ENCODE measurements at places on chromosomes 2 and 18.

DNA sequence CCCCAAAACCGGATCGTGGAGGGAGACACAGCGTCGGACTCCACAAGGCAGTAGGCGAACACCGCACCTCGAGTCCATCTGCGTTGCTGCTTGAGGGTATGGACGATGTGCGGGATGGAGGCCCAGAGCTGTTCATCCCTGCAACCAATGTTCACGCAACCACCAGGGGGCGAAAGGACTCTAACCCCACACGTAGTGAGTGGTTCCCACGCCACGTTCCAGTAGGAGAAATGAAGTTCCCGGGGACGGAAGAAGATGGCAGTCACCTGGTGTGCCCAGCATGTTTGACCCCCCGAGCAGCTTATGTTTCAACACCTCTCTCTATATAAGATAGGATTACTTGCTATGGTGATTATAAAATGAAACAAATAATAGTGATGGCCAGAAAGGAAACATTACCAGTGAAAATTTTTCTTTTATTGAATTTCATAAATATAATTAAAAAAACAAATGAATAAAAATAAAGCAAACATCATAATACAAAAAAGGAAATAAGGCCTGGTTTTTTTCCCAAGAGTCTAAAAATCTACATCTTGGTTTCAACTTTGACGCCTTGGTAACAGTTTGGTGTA, 184.3 kb downstream of the SH3BP4 start:
- DNase-seq: no peak

DNA sequence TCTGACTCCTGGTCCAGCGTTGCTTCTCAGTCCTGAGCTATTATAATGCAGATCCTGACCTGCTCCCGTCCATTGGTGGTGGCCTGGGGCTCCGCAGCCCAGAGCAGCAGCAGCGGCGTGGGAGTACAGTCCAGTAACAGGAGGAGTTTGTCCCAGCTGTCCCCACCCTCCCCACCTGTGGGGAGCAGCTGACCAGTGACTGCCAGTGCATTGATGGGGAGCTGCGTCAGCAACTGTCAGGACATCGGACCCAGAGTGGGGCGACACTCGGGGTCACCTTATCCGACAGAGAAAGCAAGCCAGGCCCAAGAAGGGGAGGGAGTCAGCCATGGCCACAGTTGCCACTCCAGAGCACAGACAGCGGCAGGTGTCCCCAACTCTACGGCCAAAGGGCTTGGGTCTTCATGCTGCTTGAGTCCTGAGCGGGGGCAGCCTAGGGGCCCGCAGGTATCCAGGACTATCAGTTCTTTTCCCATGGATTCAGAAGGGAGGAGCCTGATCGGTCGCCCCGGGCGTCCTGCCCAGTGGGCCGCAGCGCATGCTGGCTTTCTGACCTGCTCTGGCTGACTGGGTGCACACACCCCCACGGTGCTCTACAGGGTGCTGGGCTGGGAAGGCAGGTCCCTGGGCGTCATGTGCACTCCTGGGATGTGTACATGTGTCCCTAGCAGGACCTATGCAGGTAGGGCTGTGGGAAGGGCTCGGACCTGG, 29.7 kb downstream of the DNMT3A start:
- no peak for DNase-seq

DNA sequence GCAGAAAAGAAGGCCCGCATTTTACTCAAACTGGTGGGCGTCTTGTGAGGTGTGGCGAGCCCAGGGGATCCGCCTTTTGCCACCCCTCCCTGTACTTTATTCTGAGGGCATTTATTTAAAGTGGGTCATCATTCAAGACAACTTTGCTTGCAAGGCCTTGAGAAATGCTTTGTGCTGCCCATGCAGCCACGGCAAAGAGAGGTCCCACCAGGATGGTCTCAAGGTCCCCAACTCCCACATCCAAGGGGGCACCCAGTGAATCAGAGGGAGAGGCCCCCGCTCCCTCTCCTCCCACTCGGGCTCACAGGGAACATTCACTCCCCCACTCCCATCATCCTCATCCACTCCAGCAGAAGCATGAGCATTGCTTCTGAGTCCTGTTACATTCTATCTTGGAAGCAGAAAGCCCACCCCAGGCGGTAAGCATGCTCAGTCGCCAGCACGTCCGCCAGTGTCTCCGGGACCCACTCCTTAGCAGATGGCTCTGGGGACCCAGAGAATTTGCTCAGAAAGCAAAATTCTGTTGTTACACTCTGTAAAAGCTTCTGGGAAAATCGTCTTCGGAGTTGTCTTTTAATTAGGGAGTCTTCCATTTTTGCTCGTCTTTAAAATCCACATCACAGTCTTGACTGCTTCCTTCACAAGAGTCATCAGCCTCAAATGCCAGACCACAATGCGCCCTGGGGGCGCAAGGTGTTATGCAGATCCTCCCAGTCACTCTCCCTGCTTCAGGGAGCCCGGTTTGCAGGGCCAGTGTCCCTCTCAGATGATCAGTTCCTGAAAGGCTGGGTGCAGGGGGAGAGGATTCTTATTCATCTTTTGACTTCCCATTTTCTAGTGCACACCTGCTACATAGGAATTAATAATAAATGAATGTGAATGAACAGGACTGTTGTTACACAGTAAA, 99.4 kb upstream of the NCK2 start:
- no peak for DNase-seq

- no peak for DNase-seq
Observed at GRCh38 chr2:20062615-20063545, 11.5 kb upstream of the LAPTM4A start.

- no peak for DNase-seq
Observed at GRCh38 chr2:180621941-180622918, 358.2 kb upstream of the UBE2E3 start.

DNA sequence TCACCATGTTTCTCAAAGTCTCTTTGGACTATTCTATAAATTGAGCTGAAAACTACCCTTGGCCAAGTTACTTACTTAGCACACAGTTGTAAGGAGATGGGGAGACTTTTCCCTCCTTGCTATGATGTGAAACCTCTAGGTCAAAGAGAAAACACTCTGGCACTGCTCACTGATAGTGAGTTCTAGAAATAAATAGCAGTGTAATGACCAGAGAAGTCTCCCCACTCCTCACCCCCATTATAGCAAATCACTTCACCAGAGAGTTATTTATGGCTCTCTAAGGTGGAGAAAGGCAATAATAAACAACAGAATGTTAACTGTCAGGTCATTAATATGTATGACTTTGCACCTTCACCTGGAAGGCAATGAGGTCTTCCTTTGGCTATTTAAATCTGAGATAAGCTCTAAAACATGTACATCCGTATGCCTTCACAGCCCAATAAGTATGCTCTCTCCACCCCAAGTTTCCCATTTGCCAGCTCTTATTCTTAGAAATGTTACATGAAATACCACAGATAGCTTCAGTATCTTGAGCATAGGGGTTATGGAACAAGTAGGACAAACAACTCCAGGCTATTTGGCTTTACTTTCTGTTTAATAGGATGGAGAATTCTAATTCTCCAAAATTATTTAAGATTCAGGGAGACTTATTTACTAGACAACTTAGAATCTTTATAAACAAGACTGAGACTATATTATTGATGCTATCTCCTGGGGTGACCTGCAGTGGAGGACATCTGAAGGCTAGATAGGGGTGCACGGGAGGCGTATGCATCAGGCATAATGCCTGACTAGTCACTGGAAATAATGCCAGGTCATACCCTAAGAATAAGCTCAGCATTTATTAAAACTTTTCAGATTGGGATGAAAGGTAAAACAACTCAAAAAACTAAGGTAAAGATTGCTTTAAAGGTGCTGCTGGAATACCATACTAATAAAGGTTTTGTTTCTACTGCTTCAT, 65.3 kb upstream of the DTNB start:
- DNase-seq: no peak

DNA sequence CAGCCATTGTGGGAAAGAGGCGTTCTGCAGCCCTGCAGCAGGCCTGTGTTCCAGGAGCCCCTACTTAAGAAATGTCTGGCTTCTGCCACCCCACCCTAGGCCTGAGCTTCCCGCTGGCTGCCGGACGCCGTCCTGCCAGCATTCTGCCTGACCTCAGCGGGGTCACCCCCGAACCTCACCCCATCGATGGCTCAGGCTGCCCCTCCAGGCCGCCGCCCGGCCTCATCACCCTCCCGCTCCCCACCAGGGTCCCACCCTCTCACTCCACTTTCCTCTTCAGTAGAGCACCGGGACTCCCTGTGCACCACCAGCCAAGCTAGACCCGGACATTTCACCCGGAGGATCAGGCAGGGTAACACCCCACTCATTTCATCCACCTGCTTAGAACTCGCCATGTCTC, 73.6 kb upstream of the SALL3 start:
- DNase-seq: no peak

- no peak for DNase-seq
Observed at GRCh38 chr2:240429341-240429871, 6.1 kb upstream of the GPC1 start.

GRCh38 chr2:68946117-68946516, 6.6 kb downstream of the GKN2 start:
- no peak for DNase-seq

DNA sequence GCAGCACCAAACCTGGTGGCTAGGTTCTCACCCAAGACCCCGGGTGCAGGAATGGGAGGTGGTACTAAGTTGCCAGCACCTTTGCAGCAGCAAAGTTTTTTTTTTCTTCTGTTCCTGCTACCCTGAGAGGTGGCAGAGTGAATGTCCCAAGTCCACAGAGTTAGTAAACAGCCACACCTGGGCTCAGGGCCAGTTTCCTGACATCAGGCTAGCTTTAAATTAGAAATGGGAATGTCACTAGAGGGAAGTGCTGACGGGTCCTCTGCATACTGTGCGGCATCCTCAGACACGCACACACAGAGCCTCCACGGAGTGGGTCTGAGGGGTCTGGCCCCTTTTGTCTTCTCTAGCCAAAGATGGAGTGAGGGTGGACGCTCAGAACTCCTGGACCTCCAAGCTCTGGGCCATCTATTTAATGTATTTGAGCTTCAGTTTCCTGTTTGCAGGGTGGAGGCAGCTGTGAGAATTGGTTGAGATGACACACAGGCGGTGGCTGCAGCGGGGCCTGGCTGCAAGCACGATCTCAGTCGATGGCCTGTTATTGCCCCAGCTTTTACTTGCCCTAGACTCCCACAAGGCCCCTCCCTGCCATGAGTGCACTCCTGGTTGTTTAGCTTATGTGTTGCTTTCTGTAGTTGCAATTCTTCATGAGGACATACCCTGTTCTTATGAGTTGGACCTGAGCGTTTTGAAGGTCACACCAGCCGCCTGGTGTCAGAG, 751.4 kb upstream of the HS6ST1 start:
- no peak for DNase-seq

DNA sequence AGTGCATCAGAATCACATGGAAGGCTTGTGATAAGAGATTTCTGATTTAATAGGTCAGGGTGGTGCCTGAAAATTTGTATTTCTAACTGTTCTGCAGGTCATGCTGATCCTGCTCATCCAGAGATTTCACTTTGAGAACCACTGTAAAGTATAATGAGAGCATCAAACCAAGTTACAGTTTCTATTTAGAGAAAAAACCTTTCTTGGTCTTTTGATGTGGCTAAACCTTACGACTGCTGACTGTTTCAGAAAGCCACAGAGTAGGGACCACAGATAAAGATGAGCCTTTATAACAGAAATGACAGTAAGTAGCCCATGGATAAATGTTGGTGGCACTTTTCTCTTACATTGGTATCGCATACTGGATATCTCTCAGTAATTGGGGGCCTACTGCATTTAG, 109.4 kb upstream of the FANCL start:
- no peak for DNase-seq

- no peak for DNase-seq
Observed at GRCh38 chr2:140424471-140424870, 1644.3 kb upstream of the NXPH2 start.

GRCh38 chr2:33068261-33068660, 121.5 kb downstream of the LTBP1 start:
- DNase-seq: no peak

GRCh38 chr2:37653805-37654378, 17.6 kb downstream of the CDC42EP3 start:
- no peak for DNase-seq

GRCh38 chr2:124309563-124310138, 284.6 kb downstream of the CNTNAP5 start:
- DNase-seq: no peak

DNA sequence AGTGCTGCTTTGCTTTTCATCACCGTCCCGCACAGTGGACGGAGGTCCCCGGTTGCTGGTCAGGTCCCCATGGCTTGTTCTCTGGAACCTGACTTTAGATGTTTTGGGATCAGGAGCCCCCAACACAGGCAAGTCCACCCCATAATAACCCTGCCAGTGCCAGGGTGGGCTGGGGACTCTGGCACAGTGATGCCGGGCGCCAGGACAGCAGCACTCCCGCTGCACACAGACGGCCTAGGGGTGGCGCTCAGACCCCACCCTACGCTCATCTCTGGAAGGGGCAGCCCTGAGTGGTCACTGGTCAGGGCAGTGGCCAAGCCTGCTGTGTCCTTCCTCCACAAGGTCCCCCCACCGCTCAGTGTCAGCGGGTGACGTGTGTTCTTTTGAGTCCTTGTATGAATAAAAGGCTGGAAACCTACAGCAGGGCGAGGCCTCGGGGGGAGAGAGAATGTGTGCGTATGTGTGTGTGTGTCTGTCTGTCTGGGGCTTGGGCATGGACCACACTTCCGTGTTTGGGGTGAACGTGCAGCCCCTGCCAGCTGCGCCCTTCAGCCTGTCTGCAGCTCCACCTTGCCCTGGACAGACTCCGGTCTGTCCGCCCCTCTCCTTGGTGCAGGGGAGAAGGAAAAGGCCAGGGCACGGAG, 32.3 kb downstream of the GPC1 start:
- DNase-seq: no peak

DNA sequence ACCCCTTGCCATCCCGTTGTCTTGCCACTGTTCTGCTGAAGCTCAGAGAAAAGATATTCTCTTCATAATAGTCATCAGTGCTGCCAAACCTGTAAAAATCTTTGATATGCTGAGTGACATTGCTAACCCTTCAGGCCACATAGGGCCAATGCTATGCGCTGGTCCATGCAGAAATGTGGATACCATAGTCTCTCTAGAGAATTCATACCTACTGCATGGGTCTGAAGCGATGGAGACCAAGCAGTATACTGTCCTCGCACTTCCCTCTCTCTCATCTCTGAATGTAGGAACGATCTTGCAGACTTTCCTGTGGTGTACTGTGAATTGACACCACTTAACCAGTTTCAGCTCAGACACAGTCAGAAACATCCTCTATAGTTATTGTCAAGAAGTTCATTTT, 17.9 kb upstream of the ANKRD44 start:
- no peak for DNase-seq

GRCh38 chr2:222993920-222994650, 57.9 kb upstream of the KCNE4 start:
- no peak for DNase-seq

DNA sequence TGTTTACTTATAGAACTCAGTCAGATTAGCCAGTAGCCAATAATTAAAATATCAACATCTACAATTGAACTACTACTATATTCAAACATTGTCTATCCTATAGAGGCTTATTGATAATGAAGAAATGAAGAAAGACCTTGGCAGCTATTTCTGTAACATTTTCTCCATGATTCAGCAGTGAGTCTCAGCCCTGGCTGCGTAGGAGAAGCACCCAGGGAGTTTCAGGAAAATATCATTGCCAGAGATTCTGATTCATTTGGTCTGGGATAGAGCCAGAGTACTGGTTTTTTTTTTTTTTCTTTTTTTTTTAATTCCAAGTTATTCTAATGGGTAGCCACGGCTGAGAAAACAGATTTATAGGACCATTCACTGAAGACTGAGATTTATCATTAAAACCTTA, 404.8 kb downstream of the TXNL1 start:
- no peak for DNase-seq

Measured in stimulated activated CD8-positive, alpha-beta memory T cell treated with anti-CD3 and anti-CD28 coated beads, Interleukin-2, amount 100 ng/mL, for 1 hour (primary cell).